ENCODE measurements at places on chromosomes 13 and 19.

- no peak for DNase-seq
Observed at GRCh38 chr19:6864325-6864940, 22.9 kb upstream of the ADGRE1 start.

DNA sequence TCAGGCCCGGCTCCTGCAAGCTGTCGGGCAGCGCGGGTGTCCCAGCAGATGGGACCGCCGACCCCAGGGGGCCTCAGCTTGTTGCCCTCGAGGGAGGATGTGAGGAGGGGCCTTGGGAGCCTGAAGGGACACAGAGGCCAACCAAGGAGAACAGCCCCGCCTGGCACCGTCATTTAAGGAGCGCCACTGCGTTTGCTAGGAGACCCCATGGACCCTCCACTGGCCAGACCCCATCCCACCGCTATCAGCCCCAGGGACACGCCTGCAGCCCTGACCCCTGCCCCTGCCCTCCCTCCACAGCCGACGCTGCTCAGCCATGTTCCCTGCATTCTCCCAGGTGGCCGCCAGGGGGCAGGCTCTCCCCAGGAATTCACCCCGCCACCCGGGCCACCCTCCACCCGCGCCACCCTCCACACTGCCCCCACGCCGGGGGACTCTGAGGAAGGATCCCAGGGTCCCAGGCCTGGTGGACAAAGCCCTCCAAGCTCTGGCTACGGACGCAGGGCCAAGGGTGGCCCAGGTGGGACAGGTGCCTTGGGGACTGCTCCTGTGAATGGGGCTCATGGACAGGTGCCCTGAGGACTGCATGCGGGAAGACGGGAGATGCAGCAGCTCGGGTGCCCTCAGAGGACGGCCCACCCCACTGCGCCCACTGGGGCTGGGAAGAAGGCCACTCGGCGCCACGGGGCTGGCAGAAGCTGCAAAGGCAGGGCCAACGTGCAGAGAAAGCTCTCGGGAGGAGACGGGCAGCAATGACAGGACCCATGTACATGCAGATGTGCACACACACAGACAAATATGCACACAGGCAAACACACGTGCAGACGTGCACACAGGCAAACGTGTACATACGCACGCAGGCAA is 34.4 kb downstream of the PIP5K1C start:
- no peak for DNase-seq

DNA sequence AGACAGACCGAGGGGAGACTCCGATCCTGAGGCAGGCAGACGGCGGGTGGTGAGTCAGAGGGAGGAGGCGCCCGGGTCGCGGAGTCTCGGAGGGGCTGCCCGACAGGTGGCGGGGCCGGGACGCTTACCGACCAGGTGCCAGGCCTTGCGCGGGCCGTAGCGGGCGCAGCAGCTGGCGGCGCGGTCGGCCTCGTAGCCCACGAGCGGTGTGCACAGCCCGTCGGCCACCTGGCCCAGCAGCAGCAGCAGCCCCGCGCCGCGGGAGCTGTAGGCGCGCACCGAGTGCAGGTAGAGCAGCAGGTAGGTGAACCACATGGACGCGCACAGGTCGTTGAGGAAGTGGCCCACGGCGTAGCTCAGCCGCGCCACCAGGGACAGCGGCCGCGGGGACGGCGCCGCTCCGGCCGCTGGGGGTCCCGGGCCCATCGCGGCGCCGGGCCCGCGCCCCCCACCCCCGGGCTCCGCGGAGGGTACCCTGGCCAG is 367 bp downstream of the MFSD12 start:
- no peak for DNase-seq

DNA sequence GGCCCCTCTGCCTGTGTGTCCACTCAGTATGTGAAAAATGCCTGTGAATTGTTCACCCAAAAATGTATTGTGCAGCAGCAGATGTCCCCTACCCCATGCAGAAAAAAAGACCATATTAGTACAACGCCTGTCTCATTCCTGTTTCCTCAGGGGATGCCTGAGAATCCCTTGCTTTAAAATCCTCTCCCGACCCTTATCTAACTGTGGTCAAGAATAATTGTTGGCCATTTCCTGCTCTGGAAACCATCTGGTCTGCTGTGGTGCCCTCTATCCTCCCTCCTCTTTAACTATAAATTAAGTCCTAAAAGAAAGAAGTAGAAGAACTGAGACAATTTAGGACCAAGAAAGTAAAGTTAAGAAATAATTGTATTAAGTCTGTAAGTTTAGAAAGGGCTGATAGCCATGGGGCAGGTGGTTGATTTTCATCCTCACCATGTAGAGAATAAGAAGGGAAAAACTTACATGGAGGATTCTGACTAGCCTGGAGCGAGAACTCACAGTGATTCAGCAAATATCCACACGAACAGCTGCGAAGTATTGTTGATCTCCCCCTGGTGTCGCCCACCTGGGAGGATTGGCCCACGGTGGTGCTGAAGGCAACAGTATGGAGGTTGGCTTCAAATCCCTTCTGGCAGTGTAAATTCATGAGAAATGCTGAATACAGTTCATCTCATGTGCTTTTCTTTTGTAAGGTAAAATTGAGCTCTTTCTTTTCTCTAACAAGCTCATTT is 85.6 kb downstream of the COL4A2 start:
- DNase-seq: no peak

GRCh38 chr19:1512671-1513498 is at the start of gene ADAMTSL5:
Gene ADAMTSL5, minus strand, starts transcription at chr19:1513019. Its CDS starts 2,076 bp downstream, at chr19:1510943.
- DNase-seq: no peak

DNA sequence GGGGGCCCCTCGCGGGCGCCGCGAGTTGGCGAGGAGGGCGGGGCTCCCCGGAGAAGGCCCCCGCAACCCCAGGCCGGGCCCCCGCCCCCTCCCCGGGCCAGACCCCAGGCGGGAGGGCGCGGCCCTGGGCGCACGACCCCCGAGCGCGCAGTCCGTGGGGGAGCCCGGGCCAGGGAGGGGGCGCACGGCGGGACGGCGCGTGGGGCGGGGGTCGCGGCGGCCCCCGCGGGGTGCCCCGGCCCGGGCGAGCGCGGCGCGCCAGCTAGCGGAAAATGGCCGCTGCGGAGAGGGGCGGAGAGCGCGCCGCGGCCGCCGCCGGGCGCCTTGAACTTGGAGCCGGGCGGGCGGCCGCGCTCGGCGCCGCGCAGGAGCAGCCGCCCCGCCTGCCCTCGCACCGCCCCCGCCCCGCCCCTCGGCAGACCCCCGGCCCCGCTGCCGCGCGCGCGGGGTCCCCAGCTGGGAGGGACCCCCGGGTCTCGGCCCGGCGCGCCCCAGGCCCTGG is 6.4 kb upstream of the NFIC start:
- no peak for DNase-seq

DNA sequence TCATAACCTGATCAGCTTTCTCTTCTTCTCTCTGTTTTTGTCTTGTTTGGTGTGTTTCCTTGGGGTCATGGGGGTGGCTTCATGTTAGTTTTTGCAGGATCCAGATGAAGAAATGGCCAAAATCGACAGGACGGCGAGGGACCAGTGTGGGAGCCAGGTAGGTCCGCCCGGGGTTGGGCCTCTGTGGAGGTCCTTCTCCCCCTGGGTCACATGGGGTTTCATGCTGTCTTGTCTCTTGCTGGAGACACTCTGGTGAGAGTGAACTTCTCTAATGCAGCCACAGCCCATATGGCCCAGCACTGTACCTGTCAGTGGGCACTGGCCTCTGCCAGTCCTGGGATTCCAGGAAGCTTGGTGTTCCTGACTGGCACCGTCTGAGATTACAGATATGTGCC is 1.1 kb downstream of the CCNE1 start:
- no peak for DNase-seq

GRCh38 chr13:95444006-95444730 is 108.4 kb upstream of the CLDN10 start:
- DNase-seq: no peak

DNA sequence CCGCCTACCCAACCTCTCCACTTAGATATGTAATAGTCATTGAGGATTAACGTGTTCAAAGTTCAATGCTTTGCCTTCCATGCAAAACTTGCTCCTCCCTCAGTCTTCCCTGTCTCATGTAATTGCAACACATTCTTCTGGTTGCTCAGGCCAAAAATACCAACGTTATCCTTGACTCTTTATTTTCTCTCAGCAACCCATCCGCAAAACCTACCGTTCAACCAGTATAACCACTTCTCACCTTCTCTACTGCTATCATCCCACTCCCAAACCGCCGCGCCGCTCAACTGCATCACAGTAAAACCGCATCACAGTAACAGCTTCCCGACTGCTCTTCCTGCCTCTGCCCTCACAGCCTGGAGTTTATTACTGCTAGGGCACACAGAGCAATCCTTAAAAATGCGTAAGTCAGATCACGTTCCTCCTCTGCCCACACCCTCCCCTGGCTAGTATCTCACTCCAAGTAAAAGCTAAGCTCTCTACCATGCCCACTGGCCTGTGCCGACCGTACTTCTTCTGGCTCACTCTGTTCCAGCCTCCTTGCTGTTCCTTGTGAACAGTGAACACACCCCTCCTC is 8.2 kb downstream of the MTIF3 start:
- DNase-seq: no peak

GRCh38 chr19:31268751-31269383 is 80.4 kb downstream of the TSHZ3 start:
- no peak for DNase-seq

GRCh38 chr19:16213076-16213475 is 15.4 kb downstream of the AP1M1 start:
- no peak for DNase-seq

DNA sequence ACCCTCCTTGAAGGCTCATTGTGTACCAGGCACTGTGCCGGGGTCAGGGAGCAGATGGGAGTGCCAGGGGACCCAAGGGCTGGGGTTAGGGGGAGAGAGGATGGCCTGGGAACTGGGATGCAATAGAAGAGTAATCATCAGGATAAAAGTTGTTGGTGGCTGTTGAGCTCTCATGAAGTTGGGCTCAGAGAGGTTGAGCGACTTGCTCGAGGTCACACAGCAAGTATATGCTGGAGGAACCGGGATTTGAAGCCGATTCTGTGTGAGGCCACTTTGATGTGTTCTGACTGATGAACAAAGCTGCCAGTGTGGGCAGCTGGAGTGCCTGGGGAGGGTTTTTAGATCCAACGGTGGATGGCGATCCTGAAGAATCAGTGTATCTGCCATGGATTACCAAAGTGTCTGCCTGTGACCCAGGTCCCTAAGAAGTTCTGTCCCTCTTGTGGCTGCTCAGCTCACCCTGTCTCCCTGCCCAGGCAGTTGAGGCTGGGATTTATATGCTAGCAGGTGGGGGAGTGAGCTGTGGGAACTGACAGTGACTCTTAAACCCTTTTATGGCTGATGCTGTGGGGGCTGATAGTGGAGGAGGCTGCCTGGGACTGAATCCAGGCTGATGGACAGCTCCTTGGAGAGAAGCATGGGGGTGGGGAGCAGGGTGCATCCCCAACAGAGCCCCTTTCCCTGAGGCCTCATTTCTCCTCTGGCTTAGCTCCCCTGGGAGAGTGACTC is 8.3 kb downstream of the ARHGEF18 start:
- no peak for DNase-seq

DNA sequence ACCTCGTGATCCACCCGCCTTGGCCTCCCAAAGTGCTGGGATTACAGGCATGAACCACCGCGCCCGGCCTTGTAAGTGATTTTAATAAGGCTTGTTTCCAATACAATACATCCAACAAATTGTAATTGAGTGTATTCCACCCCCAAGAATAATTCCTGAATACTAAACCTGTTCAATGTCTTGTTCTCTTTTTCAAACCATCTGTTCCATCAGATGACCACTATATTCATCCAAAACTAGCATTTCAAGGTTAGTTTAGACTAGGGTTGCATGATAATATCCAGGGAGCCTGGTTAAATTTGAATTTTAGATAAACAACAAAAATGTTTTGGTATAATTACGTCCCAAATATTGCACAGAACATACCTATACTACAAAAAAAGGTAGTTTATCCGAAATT is 135.4 kb upstream of the WASF3 start:
- no peak for DNase-seq

- DNase-seq: no peak
Observed at GRCh38 chr13:60012488-60012887, 151.2 kb downstream of the DIAPH3 start.
